T-helper 22 cell (primary cell): ENCODE measurements at places on chromosomes 16 and 17.

DNA sequence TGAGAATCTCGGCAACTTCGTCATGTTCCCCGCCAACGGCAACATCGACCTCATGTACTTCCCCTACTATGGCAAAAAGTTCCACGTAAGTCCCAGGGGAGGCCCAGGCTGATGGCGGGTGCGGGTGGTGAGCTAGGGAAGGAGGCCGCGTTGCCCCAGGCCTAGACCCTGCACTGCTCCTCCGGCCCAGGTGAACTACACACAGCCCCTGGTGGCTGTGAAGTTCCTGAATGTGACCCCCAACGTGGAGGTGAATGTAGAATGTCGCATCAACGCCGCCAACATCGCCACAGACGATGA is 4.8 kb downstream of the ATP1B2 start:
- no peak for DNase-seq

DNA sequence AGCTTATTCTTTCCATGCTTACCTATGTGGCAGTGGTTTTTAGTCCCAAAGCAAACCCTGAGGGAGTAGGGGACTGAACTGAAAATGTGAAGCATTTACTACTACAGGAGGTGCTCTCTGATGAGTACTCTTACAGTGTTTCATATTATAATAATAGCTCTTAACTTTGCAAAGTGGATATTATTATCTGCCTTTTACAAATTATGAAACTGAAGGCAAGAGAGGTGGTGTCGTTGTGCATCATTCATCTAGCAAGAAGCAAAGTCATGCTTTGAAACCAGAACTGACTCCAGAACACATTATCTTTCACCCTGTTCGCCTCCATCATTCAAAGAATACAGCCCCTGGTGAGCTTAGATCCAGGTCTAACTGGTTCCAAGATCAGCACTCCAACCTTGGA is 8.2 kb upstream of the KCNH6 start:
- DNase-seq, result no peak

DNA sequence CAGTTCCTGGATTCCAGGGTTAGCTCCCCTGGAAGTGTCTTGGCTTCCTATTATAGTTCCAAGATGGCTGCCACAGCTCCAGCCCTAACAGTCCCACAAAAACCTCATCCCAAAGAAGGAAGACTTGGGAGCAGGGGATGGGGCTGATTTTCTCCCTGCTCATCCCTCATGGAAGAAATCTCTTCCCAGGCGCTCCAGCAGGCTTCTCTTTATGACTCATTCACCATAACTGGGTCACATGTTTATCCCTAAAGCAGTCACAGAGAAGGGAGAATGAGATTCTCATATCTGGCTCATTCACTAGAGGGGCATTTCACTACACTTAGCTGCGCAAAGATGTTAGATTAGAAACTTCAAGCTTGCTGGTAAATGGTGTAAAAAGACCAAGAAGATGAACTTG is 206.5 kb upstream of the IRX3 start:
- DNase-seq, result no peak

GRCh38 chr16:56137269-56137668 is 54.0 kb upstream of the GNAO1 start:
- no peak for DNase-seq

DNA sequence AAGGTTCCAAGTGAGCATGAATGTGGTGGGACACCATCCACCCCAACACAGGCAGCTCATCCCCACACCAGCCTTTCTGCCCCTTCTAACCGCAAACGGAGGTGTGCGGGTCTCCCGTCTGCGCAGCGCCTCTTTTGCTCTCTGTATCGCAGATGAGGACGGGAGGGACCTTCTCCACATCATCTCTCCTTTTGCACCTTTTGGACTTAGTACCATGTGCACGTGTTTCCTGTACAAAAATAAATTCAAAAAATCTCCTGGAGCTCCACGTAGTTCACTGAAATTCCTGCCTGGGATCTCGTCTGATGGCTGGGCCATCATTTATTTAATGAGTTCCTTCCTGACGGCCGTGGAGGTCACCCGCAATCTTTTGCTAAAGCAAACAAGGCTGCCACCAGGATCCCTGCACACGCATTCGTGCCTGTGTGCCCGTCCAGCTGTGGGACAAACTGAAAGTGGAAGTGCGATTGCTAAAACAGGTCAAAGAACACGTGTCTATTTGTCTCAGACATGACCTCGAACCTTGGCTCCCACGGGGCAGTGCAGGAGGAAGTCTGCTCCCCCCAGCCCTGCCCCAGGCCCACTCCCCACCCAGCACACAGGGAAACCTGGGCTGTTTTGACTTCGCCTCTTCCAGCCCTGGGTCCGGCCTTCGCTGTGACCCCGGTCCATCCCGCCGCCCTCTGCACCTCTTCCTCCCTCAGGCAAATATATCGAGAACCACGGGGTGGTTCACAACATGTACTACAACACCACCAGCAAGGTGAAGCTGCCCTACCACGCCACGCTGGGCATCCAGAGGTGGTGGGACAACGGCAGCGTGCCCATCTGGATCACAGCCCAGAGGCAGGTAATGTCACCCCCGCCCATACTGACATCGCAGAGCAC is 2.3 kb downstream of the ENPP7 start:
- no peak for DNase-seq

DNA sequence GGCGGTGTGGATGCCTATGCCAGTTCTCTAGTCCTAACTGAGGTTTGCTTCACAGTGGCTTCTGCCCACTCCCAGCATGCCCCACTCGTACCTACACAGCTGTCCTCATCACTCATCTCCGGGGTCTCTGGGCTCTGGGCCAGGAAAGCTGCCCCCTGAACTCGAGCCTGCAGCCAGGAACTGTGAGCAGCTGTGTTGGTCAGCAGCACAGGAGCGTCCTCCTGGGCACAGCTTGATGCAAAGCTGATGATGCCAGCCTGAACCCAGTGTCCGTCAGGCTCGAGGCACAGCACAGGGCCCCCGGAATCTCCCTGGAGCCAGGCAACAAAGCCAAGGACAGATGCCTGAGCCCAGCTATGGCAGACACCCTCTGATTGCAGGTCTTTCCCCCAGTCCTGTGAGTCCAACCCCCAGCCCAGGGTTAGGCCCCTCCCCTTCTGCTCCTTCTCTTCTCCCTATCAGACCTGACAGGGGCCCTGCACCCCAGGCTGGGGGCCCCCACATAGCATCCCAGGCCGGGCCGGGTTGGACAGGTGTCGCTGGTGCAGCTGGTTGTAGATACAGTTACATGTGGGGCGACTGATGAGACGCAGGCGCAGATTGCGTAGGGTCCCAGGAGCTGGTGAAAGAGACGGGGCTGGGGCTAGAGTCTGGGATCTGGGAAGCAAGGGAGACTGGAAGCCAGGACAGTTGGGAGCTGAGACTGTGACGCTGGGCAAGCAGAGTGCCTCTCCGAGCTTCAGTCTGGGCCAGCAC is 2.7 kb downstream of the PRSS53 start:
- no peak for DNase-seq

DNA sequence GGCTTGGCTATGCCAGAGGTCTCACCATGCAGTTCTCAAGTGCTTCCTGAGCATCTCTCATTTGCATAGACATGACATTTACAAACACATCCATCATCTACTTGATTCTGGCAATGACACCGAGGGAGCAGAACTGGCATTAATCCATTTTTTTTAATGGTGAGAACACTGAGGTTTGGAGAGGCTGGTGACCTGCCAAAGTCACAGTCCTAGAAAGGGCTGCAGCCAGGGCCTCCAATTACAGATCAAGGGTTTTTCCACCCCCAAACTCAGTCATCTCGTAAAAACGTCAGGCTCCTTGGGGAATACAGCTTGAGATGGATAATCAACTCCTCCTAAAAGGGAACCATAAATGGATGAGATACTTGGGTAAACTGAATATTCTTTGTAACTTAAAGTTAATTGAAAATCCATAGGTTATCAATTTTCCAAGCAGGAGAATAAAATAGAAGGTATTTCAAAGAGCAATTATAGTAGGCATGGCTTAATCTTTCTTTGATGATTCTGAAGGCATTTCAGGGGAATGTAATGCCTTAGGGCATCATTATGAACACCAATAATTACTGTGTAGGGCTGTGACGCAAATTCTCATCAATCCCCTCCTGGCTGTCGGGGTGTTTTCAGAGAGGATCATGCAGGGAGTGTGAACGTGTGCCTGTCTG is 9.4 kb upstream of the MEOX1 start:
- DNase-seq, result no peak

GRCh38 chr17:59470624-59471297 is 94.6 kb upstream of the DHX40 start:
- no peak for DNase-seq

DNA sequence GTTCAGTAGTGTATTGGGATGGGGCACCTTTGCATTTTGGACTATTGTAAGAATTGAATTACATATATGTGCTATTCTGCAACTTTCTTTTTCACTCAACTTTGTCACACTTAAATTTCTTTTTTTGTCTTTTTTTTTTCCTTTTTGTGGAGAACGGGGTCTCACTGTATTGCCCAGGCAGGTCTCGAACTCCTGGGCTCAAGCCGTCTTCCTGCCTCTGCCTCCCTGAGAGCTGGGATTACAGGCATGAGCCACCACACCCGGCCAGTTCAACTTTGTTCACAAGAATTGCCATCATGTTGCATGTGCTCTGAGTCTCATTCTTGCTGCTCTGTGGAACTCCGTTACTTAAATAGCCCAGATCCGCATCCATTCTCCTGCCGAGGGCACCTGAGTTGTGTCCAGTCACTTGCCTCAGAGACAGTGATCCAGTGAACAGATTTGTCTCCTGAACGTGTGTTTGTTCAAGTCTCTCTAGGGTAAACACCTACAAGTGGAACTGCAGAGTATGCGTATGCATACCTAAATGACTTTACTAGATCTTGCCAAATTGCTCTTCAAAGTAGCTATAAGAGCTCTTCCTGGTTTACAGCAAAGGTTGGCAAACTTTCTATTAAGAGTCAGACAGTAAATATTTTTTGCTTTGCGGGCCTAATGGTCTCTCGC is 3.4 kb upstream of the SLC38A10 start:
- no peak for DNase-seq

DNA sequence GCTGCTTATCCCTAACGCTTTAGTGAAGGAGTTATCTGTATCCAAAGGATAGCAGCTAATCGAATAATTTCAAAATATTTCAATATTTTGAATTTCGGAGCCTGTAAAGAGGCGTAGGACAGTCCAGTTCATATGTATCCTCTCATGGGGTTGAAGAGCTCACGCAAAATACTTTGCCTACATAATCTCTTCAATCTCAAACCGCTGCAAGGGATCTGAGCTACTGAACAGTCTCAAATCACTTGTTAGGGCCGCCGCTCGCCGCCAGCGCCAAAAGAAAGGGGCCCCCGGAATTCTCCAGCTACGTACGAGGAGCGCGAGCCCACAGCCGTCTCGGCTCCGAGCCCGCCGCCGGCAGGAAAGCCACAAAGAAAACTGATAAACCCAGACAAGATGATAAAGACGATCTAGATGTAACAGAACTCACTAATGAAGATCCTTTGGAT is 601 bp upstream of the RFWD3 start:
- peak; percentile 7 for DNase-seq

GRCh38 chr16:23486480-23486879 is 23.8 kb downstream of the GGA2 start:
- no peak for DNase-seq

DNA sequence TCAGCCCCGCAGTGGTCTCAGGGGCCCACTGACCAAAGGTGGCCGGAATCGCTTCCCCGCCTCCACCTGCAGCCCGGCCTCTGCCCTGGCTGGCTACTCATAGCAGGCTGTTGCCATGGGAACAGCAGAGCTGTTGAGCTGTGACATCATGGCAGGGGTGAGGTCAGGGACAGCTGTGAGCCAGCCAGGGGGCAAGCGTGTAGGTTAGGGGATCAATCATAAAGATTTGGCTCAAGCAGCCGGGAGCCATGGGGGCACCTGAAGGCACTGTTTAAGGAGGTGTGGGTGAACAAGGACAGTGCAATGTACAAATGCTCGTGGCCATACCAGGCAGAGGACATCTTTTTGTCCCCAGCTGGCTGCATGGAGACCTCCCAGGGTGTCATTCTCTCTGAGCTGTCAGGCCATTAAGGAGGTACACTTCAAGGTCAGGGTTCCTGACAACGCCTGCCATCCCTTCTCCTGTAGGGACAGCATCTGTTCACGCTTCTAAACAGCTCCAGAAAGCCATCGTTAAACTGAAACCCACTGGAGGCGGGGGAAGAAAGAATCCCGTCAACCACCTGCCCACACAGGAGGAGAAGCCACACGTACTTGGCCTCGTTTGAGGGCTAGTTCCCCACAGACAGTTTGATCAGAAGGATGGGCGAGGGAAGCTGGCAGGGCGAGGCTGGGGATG is at the start of gene CEP295NL:
Gene CEP295NL, minus strand, starts transcription at position 101 of the 679 bp plus-strand sequence. CDS start 1,373 bp downstream, outside the sequence.
- no peak for DNase-seq

DNA sequence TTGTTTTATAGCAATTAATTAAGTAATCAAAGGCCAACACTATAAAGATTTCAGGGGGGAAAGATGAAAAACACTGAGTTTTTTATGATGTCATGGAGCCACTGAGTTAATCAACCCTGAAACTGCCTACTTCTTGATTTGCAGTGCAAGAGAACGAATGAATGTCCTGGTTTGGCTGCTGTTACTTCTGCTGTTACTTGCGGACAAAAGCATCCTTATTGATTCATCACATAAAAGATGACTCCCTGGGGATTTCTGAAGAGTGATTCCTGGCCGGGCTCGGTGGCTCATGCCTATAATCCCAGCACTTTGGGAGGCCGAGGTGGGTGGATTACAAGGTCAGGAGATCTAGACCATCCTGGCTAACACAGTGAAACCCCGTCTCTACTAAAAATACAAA is 10.9 kb upstream of the SPNS3 start:
- DNase-seq, result no peak

DNA sequence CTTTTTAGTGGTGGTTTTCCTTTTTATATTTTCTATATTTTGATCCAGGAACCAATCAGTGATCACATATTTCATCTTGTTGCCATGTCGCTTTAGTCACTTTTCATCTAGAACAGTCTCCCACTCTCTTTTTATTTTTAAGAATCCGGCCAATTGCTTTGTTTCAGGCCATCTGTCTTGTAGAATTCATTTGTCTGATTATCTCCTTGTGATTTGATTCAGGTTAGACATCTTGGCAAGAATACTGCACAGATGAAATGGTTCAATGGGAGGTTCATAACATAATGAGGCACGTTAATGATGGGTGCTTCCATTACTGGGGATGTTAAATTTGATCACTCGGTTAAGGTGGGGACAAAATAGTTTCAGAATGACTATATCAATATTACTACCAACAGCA is 49.1 kb downstream of the NUP88 start:
- no peak for DNase-seq

- DNase-seq, result no peak
Measured at GRCh38 chr16:68319185-68319908, 8.5 kb downstream of the PRMT7 start.

- DNase-seq, result no peak
Measured at GRCh38 chr16:27113341-27113841, 46.7 kb downstream of the C16orf82 start.

DNA sequence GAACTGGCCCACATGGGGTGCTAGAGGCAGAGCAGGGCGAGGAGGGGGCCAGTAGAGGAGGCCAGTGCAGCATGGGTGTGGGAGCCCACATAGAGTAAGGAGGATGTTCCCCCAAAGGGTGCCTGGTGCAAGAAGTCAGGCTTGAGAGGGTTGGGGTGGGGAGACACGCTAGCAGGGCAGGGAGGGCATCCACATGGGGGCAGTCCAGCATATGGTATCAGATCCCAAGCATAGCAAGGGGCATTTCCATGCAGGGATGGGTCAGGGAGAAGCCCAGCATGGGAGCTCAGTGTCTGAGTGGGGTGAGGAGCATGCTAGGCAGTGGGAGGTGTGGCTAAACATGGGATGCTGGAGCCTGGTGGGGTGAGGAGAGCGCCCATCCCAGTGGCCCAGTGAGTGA is 213.7 kb downstream of the COPRS start:
- no peak for DNase-seq
